ENCODE measurements at places on chromosomes 1 and 21.
A peak's percentile ranks its signal among the peaks of the same experiment; 100 is the strongest.

- DNase-seq, result no peak
These were observed 37.9 kb downstream of the RAB3B start for GRCh38 chr1:51952638-51953037.

DNA sequence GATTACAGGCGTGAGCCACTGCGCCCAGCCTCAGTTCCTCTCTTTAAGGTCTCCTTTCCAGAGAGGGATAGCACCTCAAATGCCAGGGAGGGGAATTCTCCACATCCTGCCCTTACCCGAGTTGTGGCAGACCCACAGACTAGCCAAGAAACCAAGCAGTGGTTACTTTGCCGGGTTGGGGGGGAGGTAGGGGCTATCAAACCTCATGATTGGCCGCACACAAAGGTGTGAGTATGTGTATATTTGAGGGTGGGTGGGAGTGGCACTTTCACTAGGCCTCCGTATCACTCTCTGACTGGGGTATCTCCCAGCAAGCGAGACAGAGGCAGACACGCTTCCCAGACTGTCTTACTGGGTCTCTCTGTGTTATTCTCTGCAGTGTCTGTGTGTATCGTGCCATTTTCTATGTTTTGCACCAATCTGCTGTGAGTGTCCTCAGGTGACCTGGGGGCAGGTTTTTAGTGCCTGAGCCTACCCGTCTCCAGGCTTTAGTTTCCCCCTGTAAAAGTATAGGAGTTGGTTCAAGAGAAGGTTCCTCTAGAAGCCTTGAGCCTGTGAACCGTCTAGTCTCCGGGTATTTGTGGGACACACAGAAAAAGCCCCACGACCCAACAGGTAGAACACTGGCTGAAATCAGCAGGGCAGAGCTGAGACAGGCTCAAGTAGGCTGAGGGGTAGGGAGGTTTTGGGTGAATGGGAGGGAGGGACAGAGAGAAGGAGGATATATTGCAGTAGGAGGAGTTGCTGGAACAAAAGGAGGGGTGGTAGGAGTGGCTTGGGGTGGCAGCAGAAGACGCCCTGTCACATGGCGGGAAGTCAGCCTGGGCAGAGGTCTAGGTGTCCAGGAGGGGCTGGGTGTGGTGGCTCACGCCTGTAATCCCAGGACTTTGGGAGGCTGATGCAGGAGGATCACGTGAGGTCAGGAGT lies 10.3 kb downstream of the LMNA start:
- no peak for DNase-seq

DNA sequence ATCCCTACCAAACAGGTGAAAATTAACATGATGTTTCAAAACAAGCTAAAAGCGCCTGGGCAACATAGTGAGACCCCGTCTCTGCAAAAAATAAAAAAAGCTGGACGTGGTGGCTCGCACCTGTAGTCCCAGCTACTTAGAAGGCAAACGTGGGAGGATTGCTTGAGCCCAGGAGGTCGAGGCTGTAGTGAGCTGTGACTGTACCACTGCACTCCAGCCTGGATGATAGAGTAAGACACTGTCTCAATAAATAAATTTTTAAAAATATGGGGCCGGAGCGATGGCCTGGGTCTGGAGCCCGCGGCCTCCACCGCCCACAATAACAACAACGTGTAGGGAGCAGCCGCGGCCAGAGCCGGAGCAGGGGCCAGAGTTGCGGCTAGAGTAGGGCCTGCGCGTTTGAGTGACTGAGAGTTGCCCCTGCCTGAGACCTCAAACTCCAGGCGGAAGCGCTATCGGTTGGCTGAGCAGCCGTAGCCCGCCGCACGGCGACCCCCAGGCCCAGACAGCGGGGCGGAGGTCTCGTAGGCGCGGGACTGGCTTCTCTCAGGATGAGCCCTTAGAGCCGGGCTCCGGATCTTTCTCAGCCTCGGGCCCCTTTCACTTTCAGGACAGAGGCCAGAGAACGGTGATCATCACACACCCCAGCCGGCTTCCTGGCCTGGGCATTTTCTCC lies 41.4 kb downstream of the ZMYM1 start:
- DNase-seq, result peak; percentile 10

GRCh38 chr1:151133018-151133806 lies 13.2 kb downstream of the SEMA6C start:
- DNase-seq, result no peak

DNA sequence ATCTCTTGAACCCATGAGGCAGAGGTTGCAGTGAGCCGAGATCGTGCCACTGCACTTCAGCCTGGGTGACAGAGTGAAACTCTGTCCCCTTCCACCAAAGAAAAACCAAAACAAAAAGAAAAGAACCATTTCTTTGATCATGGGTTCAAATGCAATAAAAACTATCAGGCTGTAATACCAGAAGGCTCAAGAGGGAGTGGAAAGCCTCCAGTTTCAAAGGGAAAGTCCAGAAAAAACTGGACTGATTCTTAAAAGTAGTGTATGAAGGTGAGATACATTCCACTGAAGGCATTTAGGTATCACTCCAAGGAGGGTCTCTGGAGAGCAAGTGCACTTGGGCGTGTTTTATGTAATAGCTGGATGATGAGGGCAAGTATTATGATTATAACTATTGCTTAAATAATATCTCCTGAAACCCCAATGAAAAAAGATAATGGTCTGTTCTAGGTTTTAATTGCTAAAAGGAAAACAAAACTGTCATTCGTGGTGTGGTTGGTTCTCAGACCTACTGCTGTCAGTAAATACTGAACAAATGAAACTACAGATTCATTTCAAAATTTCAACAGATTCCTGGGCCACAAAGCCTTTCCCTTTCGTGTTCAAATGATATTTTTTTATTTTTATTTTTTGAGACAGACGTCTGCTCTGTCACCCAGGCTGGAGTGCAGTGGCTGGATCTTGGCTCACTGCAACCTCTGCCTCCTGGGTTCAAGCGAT lies 6.0 kb upstream of the CAMTA1 start:
- DNase-seq, result no peak

- DNase-seq, result no peak
These were observed 128.6 kb downstream of the RIPK4 start for GRCh38 chr21:41638201-41638790.

- peak; percentile 33 for DNase-seq
These were observed 7.1 kb upstream of the IKBKE start for GRCh38 chr1:206463137-206463536.

GRCh38 chr1:35882586-35882944 lies 444 bp upstream of the AGO1 start:
- DNase-seq, result peak; percentile 4

DNA sequence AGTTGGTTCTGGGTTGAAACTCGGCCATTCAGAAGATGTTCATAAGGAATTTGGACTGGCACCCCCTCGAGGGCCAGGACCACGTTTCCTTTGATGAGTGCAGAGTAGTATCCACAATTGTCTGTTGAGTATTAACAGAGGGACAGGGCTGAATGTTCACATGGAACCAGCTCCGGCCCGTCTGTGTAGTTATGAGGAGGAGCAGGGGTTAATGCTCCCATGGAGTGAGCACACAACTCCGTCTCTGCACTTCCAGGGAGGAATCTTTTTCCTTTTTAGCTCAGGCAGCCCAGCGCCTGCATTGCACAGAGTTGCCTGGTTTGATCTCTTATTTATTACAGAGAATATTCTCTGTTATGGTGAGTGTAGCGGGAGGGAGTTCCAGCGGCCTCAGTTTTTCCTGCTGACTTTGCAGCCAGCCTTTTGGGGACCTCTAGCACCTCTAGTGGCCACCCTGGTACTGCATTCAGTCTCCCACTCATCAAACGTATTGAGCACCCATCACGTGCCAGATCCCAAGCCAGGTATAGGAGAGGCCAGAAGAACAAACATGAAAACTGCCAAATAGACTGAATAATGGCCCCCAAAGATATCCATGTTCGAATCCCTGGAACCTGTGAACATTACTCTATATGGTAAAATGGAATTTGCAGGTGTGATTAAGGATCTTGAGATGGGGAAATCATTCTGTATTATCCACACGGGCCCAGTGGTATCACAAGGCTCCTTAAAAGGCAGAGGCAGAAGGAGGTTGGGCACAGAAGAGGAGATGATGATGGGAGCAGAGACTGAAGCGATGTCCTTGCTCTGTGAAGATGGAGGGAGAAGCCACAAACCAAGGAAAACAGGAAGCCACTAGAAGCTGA lies 167.7 kb upstream of the CSF3R start:
- DNase-seq, result peak; percentile 81

- DNase-seq, result no peak
These were observed 296.0 kb downstream of the HHAT start for GRCh38 chr1:210624722-210625121.

- no peak for DNase-seq
These were observed 182.7 kb downstream of the PCP4 start for GRCh38 chr21:40049931-40050290.

DNA sequence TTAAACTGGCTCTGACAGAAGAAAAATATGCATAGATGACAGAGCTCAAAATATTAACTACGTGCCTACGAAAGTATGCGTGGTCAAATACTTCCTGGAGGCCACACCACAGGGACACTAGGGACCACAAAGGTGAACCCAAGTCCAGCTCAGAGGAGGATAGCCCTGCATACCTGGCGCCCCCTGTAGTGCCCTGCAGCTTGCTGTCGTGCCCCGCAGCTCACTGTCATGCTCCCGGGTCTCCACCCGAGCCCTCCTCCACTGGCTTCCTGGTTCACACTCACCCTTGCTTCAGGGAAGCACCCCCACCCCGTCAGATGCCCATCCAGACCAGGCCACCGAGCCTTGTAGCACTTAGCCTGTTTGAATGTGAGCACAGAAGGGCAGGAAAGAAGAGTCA lies 16.7 kb upstream of the NADK start:
- DNase-seq, result no peak

GRCh38 chr1:176073524-176074157 lies 133.4 kb downstream of the COP1 start:
- DNase-seq, result no peak

GRCh38 chr21:33433425-33434114 lies 30.4 kb downstream of the IFNGR2 start:
- peak; percentile 11 for DNase-seq

- no peak for DNase-seq
These were observed 164.5 kb upstream of the CXADR start for GRCh38 chr21:17348357-17348756.

DNA sequence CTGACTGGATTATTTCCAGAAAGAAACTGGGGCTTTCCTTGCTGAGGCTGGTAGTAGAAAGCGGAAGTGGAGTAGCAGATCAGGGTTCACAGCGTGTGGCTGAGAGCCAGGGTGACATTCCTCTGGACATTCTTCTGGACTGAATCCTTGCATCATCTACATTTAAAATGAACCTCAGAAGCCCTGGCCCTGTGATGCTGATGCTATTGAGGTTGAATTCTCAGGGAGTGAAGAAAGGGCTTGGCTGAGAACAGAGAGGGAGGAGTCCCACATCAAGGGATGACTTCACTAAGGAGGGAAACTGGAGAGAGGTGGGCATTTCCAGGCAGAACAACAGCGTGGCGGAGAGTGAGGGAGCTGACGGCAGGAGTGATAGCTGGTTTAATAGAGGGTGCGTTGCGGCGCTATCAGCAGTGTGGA lies 102.3 kb upstream of the LMO4 start:
- no peak for DNase-seq

- peak; percentile 55 for DNase-seq
These were observed 20.3 kb downstream of the ENO1 start for GRCh38 chr1:8858112-8858668.

DNA sequence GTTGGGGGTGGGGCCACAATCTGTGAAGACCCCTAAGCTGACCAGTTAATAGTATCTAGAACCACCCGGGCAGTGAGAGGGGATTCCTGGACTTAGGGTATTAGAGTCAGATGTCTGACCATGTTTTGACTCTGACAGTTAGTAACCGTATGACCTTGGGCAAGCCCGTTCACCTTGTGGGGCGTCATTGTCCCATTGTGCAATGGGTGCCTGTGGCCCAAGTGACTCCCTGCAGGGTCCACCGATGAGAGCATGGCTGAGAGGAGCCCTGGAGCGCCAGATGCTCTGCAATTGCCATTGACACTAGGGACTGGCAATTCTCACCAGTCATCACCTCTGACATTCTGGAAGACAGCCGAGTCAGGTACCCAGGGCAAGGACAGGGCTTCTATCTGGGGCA lies 225.9 kb upstream of the CSF3R start:
- DNase-seq, result no peak

Data from activated CD4-positive, alpha-beta T cell treated with anti-CD3 and anti-CD28 coated beads, Interleukin-2, amount 50 U/mL, for 48 hours (primary cell).